ENCODE measurements at places on chromosomes 5 and 9. TPM values are rescaled to one million over a fixed set of nuclear protein-coding genes. Genes with fewer than 3 reads are reported as not detected.

GRCh38 chr5:78546276-78546996 is 102.1 kb downstream of the LHFPL2 start:
- H3K4me3 ChIP-seq: no peak overlapping the region
- H3K4me1 ChIP-seq: peaks cover 7% of the 10 kb centered on the region
- no peak overlapping the region for H3K27ac ChIP-seq
- H3K27me3 ChIP-seq: no peaks in the 10 kb centered on the region
- no peaks in the 10 kb centered on the region for H3K36me3 ChIP-seq

Gene GABBR2
- 0.39 TPM for total RNA-seq

Gene MVB12B
- total RNA-seq: 14.7 TPM

DNA sequence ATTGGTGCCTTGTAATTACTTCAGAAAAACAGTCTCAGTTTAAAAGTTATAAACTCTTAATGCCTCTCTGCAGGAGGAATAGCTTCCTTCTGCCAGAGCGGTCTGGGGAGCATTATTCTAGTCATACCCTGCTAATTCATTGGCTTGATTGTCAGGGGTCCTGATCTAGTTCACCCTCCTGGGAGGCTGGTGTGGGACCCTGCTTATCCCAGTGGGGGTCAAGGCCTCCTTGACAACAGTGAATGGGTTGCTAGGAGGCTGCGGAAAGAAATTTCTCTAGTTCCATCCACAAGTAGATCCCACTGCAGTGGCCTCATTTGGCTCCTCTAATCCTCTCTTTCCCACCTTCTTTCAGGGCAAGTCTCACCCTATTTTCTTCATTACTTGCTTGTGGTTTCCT is 105.7 kb downstream of the TMC1 start:
- no peak overlapping the region for H3K27ac ChIP-seq
- H3K36me3 ChIP-seq: no peaks in the 10 kb centered on the region
- no peaks in the 10 kb centered on the region for H3K27me3 ChIP-seq

GRCh38 chr9:121443981-121444380 is 55.7 kb downstream of the GGTA1 start:
- H3K27me3 ChIP-seq: no peaks in the 10 kb centered on the region
- no peak overlapping the region for H3K27ac ChIP-seq
- no peaks in the 10 kb centered on the region for H3K4me1 ChIP-seq
- no peaks in the 10 kb centered on the region for H3K36me3 ChIP-seq
- H3K4me3 ChIP-seq: no peak overlapping the region

Gene FBXW2
- 72.1 TPM for total RNA-seq
